ENCODE measurements at places on chromosomes 5 and 9.

DNA sequence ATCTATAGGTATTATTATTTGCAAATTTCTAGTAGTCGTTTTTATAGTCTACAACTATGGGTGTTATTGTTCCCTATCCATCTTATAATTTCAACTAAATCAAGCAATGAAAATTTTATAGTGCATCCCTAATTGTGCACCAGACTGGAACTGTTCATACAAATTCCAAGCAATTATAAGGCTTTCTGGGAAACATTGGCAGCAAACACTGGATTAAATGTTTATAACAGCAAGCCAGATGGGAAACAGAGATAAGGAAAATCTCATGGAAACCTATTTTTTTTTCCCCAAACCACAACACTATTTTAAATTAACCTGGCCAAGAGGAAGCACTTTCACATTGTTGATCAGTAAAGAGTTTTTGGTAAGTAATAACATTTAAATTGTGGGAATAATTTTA is 524.3 kb downstream of the RASEF start:
- no peak for DNase-seq

- DNase-seq: no peak
These were observed 56.1 kb downstream of the MTREX start for GRCh38 chr5:55363856-55364255.

GRCh38 chr9:89716559-89716958 is 111.7 kb downstream of the GADD45G start:
- no peak for DNase-seq

GRCh38 chr5:116469631-116470030 is 105.0 kb downstream of the SEMA6A start:
- no peak for DNase-seq

- no peak for DNase-seq
These were observed 222.5 kb downstream of the EPB41L4A start for GRCh38 chr5:112196584-112196983.

DNA sequence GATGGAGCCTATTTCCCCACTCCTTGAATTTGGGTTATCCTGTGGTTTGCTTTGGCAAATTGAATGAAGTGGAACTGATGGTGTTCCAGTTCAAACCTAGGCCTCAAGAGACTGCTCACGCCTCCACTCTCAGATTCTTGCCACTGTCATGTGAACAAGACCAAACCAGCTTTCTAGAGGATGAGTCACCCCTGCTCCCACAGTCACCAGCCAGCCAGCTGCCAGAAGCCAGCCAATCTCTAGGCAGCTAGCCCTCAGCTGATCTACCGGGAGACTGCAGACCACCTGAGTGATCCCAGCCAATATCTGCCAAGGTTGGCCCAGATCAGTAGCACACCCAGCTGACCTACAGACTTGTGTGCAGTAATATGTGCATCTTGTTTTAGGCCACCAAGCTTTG is 300.6 kb downstream of the TMEM38B start:
- DNase-seq: no peak

GRCh38 chr9:118594428-118594827 is 774.8 kb downstream of the BRINP1 start:
- no peak for DNase-seq

- DNase-seq: no peak
These were observed at the start of gene PCAT7 for GRCh38 chr9:94554439-94555331. Gene PCAT7, plus strand, starts transcription at chr9:94555083.

DNA sequence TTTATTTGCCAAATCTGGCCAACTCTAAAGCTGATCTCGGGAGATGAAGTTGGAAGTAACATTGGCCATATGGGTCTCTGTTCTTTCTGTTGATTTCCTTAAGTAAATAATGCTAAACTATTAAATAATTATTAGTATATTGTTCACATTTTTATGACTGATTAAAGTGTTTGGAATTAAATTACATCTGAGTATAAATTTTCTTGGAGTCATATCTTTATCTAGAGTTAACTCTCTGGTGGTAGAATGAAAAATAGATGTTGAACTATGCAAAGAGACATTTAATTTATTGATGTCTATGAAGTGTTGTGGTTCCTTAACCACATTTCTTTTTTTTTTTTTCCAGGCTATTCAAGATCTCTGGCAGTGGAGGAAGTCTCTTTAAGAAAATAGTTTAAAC is 9.3 kb upstream of the FGF18 start:
- DNase-seq: no peak

- no peak for DNase-seq
These were observed 76.1 kb downstream of the ADRB2 start for GRCh38 chr5:148902478-148902877.

DNA sequence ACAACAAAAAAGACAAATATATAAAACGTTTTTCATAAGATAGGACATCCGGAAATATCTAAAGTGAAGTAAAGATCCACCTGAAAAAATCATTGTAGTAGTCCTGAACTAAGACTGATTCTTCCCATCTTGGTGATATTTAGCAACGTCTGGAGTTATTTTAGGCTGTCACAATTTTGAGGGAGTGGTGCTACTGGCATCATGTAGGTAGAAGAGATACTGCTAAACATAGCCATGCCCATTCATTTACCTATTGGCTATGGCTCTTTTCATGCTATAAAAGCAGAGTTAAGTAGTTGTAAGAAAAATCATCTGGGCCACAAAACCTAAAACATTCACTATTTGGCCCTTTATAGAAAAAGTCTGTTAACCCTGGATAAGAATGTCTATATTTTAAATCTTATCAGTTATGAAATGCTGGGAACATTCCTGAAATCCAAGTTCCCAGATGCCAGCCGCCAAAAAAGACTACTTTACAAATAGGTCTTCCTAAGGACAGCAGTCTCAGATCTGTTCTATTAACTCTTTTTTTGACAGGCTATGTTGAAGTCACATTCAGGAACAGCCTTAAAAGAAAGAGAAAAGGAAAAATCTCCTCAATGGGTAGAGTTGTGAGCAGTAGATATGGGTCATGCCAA is 27.0 kb downstream of the RAPGEF6 start:
- DNase-seq: no peak

DNA sequence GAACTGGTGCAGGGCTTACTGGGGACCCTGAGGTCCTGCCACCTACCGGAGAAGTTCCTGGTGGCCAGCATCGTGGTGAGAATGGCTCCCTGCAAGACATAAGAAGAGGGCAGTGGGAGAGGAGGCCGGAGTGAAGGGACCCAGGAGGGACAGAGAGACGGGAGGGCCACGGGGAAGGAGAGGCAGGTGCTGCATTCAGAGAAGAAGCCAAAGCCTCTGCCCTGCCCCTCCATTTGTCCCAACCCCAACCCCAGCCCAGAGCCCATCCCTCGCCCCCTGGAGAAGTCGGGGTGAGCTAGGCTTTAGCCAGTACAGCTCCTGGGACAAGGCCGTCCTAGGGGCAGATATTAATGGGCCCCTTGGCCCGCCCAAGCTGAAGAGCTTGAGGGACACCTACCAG is 41.8 kb downstream of the CAMK2A start:
- no peak for DNase-seq

- no peak for DNase-seq
These were observed 69.8 kb downstream of the ECPAS start for GRCh38 chr9:111414406-111414805.

DNA sequence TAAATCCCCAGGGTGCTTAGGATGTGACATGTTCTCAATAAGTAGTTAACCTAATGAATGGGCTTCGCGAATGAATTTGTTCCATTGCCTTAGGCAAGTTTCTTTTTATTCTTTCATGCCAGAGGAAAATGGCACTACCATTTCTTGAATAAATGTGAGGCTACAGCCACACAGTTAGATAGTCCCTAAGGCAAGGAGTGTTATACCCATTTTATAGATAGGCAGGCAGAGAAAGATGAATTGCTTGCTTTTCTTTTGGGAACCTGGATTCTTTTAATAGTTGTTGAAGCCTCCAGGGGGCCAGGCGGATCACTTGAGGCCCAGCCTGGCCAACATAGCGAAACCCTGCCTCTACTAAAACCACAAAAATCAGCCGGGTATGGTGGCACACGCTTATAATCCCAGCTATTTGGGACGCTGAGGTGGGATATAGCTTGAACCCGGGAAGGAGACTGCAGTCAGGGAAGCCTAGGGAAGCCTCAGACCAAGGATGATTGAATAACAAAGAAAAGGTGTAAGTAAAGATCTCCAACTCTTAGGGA is 943 bp downstream of the NOP16 start:
- DNase-seq: no peak

GRCh38 chr5:142244440-142244839 is 80.4 kb downstream of the SPRY4 start:
- no peak for DNase-seq

GRCh38 chr9:82988488-82988887 is 74.5 kb downstream of the RASEF start:
- DNase-seq: no peak

DNA sequence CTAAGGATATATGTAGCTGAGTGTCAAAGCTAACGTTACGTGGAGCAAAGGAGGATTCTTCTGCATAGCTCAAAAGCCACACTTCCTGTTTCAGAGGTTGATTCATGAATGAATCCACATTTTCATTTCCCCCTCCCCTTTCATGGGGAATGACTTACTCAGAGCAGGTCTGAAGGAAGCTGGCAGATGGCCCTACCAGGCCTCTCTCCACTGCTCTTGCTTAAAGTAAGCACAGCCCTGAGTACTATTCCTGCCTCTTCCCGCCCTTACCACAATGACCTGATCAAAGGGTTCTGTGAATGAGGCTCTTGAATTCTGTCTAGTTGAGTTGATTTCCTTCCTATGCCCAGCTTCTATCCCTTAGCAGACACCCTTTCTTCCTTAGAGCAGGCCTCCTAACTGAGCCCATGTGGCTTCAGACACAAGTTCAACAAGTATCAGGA is 6.3 kb downstream of the IGIP start:
- no peak for DNase-seq

- no peak for DNase-seq
These were observed 202.8 kb downstream of the CCDC171 start for GRCh38 chr9:15755660-15756059.

DNA sequence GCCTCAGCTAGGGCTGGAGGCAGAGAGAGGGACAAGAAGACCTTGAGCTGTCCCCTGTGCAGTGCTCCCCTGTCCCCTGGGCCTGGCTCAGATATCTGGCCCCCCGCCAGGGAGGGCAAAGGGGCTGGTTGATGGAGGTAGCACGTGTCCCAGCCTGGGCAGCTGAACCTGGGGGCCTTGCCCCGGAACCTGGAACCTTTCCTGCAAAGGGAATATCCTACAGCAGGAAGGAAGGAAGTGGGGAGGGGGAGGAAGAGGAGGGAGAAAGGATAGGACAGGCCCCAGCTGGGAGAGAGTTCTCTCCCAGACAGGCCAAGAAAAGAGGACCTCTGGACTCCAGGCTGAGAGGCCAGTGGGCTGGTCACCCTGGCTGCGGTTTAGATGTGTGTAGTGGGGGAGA is 27.6 kb upstream of the PSD2 start:
- DNase-seq: no peak

- no peak for DNase-seq
These were observed 13.3 kb downstream of the PKD2L2 start for GRCh38 chr5:137902408-137903133.

- DNase-seq: no peak
These were observed 230.5 kb downstream of the SYK start for GRCh38 chr9:91032121-91032531.

DNA sequence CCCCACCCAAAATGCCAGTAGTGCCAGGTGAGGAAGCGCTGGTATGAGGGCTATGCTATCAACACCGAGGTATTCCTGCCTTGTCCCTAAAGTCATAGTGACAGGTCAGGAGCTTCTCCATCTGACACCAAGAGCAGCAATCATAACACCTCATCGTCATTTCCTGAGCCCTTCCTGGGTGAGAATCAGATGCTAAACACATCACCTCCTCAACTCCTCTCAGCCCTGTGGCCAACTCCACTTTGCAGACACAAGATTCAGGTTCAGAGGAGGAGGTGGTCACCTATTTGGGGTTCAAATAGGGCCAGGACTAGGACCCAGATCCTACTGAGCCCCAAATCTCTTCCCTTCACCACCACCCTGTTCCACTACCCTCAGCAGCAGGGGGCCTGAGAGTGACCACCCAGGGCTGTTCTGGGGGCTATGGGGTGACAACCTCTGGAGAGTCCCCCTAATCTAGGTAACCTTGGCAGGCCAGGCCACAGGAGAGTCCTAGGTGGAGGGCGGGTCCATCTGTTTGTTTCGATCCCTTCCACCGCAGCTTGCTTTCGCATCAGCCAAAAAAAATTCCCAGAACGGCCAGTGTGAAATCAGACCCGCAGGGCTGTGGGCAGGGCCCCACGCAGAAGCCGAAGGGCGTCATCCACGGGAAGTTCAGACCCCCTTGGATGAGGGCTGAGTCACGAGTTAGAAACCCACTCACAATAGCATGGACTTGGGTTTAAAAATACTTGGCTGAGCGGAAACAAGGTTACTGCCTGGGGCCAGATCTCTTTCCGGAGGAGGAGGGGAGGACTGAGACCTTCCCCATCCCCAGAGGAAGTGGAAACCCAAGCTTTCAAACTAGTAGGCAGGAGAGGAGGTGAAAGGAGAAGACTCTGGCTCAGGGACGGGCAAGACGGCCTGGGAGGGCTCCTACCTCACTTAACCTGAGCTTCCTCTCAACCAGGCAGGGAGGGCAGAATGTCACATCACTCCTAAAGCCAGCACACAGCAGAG is 8.7 kb downstream of the STK10 start:
- DNase-seq: no peak

DNA sequence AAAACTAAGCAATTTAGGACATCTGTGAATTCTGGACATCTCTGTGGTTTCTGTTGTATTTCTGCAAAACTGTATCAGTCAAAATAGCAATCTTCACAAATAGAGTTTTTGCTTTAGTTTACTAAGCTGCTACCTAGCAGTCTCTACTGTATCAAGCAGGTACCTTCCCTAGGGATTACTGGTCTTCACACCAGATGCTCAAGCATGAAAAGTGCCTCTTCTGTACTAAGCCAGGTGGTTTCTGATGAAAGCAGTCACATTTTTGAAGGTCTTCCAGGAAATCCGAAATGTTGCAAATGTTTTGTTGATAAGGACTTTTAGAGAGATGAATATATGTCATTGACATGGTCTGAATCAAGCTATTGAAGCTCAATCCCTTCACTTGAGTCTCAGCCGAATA is 540.0 kb downstream of the KCTD16 start:
- DNase-seq: no peak

DNA sequence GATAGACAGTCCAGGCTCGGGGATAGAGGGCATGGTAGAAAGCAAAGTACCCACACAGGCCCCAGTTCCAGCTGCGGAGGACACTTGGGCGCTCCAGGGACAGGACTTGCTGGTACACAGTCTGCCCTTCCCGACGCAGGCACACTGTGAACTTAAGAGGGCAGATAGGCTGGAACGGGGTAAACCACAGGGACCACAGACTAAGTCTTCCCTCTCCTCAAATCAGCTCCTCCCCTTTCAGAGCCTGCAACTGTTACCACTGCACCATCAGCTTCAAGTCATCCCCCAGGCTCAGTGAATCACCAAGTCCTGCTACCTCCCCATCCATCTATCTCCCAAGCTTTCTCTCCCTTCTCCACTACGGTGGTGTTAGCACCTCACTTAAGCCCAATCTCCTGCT is 7.3 kb downstream of the GBA2 start:
- no peak for DNase-seq

DNA sequence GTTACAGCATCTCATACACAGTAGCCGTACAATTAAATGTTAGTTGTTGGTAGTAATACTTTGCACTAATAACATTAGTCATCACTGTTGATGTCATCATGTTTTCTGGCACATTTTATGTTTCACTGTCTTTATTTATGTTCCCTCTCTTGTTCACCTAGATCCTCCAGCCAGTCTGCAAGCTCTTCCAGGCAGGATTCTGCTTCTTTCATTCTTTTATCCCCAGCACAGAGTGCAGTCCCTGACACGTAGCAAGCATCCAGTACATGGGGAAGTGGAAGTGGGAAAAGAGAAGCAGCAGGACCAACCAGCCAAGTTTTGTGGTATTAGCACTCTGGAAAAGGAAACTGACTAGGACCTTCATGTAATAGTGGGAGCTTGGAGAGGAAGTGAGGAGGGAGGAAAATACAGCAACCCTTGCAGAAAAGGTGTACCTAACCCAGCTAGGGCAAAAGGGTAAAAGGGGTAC is 89.7 kb upstream of the SLC44A1 start:
- no peak for DNase-seq
